ENCODE measurements at places on chromosomes 7 and 10.

DNA sequence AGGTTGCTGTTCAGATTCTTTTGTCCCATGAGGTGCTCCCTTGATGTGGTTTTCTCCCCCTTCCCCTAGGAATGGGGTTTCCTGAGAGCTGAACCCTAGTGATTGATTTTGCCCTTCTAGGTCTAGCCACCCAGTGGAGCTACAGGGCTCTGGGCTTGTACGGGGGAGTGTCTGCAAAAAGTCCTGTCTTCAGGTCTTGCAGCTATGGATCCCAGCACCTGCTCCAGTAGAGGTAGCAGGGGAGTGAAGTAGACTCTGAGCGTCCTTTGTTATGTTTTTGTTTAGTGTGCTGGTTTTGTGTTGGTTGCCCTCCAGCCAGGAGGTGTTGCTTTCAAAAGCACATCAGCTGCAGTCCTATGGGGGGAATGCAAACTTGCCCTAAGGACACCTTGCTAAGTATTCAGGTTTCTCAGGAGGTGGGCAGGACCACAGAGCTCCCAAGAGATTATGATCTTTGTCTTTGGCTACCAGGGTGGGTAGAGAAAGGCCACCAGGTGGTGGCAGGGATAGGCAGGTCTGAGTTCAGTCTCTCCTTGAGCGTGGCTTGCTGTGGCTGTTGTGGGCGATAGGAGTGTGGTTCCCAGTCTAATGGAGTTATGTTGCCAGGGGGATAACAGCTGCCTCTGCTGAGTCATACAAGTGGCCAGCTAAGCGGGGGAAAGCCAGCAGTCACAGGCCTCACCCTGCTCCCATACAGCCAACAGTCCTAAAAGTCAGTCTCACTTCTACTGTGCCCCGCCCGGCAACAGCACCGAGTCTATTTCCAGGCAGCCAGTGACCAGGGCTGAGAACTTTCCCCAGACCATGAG lies 92.4 kb upstream of the JCAD start:
- peak; percentile 56 for DNase-seq

- no peak for DNase-seq
These were observed 33.8 kb downstream of the HGF start for GRCh38 chr7:81736091-81736490.

DNA sequence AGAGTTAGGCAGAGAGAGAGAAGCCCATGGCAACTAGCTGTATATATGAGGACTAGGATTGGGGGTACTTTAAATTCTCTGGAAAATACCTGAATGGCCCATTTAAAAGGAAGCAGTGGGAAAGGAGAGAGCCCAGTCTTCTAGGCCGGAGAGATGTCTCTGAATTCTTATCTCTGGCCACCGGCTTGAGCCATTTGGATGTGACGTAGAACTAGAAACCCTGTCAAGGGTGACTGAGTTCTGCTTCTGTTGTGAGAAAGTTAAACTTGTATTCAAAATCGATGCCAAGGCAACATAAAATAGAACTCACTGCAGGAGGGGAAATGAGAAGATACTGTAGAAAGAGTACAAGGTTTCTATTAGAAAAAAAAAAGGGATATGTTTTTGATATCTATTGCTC lies 6.3 kb upstream of the GSTK1 start:
- no peak for DNase-seq

- DNase-seq = no peak
These were observed 4.4 kb downstream of the CD36 start for GRCh38 chr7:80642871-80643270.

GRCh38 chr7:5278766-5279165 lies 4.0 kb upstream of the SLC29A4 start:
- no peak for DNase-seq

DNA sequence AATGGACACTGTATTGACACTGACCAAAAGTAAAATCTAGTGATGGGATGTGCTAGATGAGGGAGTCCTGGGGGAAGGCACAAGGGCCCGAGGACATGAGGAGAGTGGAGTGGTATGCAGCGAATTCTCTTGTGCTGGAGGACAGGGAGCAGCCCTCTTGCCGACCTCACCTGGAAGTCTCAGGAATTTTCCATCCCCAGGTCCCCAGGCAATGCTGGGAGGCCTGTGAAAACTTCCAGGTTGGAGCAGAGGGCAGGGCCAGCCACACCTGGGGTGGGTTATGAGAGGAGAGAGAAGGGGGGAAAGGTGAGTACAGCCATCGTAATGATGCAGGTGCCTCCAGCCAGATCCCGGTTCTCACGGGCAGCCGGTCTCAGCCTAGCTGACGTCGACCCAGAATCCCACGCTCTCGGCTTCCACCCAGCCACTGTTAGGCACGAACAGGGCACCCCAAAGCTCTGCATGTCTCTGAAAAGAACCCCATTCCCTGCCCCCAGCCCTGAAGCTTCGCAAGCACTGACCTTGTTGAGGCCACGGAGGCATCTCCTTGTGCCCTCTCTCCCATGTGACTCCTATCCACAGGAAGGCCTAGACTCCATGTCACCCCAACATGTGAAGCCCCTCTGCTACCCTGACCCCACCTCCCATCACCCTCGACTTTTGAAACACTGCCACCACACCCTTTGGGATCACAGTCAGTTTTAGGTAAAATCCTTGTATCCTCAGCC lies 239.7 kb upstream of the MYO3A start:
- no peak for DNase-seq

GRCh38 chr10:129608653-129609052 lies 141.6 kb downstream of the MGMT start:
- DNase-seq = no peak

DNA sequence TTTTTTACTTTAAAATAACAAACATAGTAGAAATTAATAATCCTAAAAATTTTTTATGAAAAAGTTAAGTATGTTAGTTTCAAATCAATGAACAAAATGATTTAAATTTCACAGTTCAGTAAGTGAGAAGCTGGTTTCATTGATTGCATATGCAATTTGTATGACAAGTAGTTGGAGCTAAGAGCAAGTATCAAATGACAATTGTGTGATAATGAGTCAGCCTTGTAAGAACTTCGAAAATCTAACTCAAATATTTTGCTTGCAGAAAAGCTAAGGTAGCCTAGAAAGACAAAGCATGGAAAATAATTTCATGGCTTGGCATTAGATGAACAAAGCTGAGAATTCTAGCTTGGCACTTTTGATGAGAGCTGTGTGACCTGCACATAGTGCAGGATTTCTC lies 111.5 kb downstream of the HDAC9 start:
- no peak for DNase-seq

DNA sequence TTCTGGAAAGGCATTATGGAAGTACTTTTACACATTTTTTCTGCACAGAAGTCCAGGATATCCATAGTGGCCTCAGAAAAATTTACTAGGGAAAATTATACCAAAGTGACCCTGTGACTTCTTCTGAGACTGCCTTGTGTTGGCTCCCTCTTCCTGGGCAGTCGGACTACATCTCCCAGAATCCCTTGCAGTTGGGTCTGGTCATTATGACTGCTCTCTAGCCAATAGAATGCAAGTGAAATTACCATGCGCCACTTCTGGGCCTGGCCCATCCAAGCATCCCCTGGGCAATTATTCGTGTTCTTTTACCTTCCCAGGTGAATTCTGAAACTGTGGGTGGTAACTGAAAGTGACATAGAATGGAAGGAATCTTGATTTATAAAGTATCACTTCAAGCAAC lies 430.9 kb downstream of the ACTR3B start:
- no peak for DNase-seq

- DNase-seq = no peak
These were observed 11.1 kb downstream of the BEND7 start for GRCh38 chr10:13517675-13518074.

DNA sequence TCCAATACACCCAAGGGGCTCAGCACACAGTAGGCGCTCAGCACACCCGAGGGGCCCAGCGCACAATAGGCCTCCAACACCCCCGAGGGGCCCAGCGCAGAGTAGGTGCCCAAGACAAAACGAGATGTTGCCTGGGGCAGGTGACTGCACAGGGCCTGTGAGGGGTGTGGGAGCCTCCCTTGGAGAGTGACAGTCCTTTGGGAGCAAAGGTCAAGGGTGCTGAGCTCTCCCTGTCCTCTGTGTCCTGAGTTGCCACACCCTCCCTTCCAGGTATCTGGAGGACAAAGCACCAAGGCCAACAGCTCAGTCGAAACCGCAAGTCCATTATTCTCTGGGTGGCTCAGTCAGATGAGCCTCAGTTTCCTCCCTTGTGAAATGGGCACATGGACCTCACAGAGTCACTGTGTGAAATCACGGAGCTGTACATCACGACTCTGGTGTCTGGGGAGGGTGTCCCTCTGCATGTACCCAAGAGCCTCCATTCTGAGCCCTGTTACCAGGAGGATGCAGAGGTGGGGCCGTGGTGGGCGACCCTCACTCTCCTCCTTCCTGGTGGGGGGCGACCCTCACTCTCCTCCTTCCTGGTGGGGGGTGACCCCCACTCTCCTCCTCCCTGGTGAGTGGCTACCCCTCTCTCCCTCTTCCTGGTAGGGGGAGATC lies 81.3 kb downstream of the FOXL3 start:
- no peak for DNase-seq

- no peak for DNase-seq
These were observed 111.9 kb downstream of the USP6NL start for GRCh38 chr10:11499425-11500071.

DNA sequence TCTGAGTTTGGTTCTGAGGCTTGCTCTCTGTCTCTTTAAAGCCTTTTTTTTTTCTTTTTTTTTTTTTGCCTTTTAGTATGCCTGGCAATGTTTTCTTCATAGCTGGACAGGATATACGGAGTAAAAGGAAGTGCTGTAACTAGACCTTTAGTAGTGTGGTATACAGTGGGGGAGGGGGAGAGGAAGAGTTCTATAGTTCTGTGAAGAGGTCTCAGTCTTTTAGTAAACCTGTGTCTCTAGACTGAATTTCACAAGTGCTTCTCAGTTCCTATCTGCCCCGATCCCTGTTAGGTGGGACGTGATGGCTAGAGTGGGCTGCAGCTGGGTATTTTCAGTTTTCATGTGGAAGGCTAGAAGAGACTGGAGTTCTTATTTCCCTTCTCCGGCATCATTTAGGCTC lies 3.1 kb upstream of the ABCC2 start:
- DNase-seq = no peak

DNA sequence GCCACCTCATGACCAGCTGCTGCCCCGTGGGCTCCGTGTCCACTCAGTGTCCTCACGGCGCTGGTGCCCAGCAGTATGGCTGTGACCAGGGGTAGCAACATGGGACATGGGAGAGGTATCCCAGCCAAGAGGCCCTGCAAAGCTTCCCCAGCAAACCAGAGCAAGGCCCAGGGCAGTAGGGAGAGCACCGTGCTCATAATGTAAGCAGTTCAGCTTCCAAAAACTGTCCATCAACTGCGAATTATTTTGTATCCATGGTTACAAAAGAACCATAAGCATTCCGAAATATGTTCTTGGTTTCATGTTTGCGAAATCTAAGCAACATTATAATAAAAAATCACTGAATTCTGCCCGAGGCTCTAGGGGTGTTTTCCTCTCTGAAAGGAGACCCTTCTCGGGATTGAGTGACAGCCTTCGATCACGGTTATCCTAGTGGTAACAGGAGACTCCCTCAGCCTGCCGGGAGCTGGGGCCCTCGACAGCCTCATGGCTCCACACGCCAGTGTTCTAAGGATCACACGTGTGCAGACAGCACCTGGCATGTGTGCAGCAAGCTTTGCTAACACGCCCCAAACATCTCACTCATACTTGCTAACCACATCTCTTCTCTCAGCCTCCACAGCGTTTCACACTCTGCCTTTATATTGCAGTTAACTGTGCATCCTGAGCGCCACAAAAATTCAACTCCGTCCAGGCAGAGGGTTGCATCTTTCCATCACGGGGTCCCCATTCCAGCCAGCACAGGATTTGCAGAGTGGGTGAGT lies 117.6 kb downstream of the DIP2C start:
- DNase-seq = no peak

DNA sequence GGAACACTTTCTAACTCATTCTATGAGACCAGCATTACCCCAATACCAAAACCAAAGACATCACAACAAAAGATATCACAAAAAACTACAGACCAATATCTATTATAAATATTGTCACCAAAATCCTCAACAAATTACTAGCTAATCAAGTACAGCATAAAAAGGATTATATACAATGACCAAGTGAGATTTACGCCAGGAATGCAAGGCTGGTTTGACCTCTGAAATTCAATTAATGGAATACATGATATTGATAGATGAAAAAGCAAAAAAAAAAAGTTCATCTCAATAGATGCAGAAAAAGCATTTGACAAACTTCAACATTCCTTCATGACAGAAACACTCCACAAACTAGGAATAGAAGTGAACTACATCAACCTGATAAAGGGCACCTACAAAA lies 175.3 kb downstream of the LCOR start:
- no peak for DNase-seq

GRCh38 chr7:2102375-2102723 lies 130.4 kb downstream of the MAD1L1 start:
- DNase-seq = no peak

- DNase-seq = no peak
These were observed 5.1 kb downstream of the ITPRIP start for GRCh38 chr10:104333032-104333727.

- no peak for DNase-seq
These were observed 1.7 kb downstream of the IGF2BP3 start for GRCh38 chr7:23468526-23469149.

GRCh38 chr10:44811072-44811471 lies 100.1 kb upstream of the TMEM72 start:
- no peak for DNase-seq

DNA sequence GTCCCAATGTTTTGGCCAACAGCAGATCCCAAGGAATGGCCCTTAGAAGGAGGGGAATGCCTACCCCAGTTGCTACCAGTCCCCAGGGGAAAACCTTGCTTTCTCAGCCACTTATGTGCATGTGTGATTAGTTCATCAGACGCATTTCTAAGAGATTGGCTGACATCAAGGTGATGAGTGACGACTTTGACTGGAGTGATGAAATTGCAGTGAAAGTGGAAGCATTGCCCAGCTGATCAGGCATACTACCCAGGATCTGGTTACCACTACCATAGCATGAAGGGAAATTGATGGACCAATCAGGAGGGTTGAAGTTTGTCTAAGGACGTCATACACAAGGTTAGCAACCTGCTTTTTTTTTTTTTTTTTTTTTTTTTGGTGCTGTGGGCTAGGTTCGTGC lies 90.3 kb upstream of the ELMO1 start:
- no peak for DNase-seq

- no peak for DNase-seq
These were observed 25.4 kb upstream of the USP6NL start for GRCh38 chr10:11636697-11637303.

DNA sequence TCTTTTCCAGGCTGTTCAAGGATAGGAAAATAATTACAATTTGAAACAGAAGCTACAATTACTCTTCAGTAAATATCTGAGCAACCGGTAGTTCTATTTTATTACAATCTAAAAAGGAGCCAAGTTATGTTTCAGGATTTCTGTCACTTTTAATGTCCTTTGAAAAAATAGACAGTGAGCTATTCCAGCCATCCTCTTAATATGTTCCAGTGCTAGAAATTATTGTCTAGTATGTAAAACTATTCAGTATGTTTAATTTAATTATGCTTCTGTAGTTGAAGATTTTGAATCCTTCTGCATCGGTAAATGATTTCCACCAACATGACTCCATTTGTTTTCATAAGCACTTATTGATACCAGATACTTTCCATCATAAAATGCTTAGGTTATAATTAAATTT lies 129.6 kb upstream of the SEMA3D start:
- DNase-seq = no peak

- no peak for DNase-seq
These were observed 91.1 kb downstream of the VOPP1 start for GRCh38 chr7:55481155-55481554.

All from AG04450 (cell line).